NCI-H1417 (cell line): ENCODE measurements at places on chromosomes 7 and 10.

DNA sequence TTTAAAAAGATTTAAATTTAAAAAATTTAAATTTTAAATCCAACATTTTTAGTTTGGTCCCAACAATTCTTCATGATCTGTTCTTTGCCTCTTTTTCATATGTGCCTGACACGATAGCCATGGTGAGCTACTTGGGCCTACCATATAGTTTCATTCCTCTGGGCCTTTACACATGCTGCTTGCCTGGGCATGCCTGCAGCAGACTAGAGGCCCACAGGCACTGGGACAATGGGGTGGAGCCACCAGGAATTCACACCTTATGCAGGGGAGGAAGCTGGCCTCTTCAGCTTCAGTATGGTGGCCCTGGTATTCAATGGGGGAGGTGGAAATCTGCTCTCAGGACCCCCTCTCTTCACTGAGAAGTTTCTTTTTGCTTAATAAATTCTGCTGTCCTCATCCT is 37.8 kb upstream of the ZNF365 start:
- DNase-seq: no peak

DNA sequence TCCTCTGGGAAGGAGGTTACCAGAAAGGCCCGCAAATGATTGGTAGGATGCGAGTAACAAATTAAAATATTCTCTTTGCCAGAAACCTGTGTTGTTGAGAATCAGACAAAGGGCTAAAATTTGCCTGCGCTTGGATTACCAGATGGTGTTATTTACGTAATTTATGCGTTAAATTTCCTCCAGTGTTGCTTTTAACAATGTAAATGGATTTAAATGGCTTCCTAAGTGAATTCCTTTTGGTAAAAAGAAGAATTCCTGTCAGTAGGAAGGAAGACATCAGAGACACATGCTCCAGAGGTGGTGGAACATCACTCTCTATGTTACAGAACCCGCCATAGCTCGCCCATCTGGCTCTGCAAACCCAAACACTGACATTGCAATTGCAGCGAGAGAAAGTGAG is 520.6 kb downstream of the GALNT17 start:
- no peak for DNase-seq

DNA sequence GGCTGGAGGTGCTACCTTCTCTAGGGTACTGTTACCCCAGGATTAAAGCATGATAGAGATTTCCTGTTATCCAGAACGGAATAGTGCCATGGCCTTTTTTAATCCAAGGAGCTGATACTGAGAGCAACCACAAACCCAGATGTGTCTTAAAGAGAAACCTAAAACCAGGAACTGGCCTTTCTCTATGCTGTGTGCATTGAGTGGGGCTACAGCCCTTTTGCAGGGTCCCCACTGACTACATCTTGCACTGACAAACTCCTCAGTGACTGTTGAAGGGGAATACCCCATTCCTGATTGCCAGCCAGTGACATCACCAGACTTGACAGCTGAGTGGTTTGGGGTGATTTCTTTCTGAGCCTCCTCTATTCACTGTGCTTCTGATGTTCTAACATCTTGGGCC is 81.9 kb upstream of the CAPZA2 start:
- no peak for DNase-seq

DNA sequence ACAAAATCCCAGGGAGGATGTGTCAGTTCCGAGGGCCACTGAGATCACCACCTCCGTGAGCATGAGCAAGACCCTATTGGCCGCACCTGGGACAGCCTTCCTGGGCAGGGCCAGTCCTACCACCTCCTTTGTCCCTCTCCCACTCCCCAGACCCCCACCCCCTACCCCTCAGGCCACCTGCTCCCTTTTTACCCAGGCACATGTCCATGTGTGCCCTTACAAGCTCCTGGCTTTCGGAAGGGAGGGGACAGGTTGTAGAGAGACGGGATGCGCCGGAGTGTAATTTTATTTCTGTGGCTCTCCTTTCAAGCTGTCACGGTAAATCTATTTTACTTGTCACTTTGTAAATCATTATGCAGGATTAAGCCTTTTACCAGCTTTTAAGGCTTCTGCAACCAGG is 20.9 kb downstream of the ZMIZ1 start:
- DNase-seq: no peak

DNA sequence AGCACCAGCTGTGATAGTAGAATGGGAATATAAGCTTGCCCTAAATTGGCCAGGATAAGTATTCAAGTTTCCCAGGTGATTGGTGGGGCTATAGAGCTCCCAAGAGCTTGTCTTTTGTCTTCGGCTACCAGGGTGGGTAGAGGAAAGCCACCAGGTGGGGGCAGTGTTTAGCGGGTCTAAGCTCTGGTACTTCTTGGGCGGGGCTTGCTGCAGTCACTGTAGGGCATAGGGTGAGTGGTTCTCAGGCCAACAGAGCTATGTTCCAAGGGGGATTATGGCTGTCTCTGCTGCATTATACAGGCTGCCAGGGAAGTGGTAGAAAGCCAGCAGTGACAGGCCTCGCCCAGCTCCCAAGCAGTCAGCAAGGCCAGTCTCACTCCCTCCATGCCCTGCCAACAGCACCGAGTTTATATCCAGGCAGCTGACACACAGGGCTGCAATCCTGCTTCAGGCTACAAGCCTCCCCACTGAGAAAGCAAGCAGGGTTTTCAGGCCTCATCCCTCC is 110.7 kb downstream of the ZNF467 start:
- DNase-seq: peak; percentile 37

GRCh38 chr7:117728890-117729624 is 144.2 kb downstream of the CTTNBP2 start:
- peak; percentile 14 for DNase-seq

GRCh38 chr7:25304691-25305090 is 76.4 kb upstream of the NPVF start:
- DNase-seq: no peak

DNA sequence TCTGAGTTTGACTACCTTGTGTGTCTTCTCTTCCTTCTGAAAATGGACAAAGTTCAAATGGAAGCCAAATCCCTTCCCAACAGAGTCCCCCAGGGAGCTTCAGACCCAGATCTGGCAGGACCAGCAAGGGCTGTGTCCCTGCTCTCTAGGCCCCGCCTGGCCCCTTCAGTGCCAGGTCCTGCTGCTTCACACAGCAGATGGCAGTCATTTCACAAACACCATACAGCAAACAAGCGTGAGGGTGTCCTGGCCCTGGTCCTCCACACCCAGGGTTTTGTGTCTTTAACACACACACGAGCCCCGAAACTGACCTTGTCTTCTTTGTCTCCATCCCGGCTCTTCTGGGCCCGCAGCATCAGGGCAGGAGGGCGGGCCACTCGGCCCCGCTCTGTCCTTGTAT is 145.0 kb downstream of the TCERG1L start:
- DNase-seq: no peak

DNA sequence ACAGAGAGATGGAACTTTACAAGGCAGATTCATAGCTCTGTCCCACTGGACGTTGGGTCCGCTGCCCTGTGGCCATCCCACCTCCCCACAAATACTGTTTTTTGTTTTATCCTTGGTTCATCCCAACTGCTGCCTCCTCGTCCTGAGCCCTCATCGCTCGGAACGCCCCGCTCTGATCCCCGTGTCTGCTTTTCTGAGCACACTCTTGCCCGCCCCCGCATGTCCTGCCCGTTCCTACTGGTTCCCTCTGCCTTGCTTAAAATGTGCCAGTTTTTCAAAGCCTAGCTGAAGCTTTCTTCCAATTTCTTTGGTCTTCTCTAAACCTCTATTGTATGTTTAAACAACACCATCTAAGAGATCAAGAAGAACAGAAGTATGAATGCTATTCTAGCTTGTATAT is 19.4 kb downstream of the RNF32 start:
- DNase-seq: no peak

- no peak for DNase-seq
Observed at GRCh38 chr10:43922335-43923280, 273.9 kb upstream of the ZNF32 start.
